ENCODE measurements at places on chromosomes 3 and 15.

DNA sequence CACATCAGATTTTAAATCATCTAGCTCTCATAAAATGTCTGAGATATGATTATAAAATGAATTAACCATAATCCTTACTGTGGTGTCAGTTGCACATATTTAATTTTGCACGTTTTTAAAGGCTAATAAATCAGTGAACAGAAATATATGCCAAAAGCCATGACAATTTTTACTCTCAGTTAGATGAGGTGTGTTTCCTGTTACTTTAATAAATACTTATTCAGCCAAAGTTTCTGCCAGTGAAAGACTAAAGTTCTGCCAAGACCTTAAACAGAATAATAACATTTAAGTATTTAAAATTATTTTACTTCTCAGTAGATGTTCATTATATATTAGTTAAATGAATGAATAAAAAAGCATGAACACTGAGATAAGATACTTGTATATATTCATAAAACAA lies 1150.1 kb downstream of the NAALADL2 start:
- no peak for DNase-seq

DNA sequence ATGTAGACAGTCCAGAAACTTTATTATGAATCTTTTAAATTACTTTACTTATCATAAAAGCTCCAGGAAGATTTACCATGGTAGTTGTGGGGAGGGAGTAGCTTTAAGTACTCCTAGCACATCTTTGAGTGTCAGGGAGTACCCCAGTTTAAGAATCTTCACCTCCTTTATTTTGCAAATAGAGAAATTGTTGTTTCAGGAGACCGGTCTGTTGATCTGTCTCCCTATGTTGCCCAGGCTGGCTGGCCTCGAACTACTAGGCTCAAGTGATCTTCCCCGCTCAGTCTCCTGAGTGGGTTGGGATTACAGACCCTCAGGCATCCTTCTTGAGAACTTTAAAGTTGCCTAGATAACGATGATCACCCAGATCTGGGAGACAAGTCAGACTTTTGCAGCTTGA lies 11.1 kb downstream of the FXR1 start:
- DNase-seq: no peak

DNA sequence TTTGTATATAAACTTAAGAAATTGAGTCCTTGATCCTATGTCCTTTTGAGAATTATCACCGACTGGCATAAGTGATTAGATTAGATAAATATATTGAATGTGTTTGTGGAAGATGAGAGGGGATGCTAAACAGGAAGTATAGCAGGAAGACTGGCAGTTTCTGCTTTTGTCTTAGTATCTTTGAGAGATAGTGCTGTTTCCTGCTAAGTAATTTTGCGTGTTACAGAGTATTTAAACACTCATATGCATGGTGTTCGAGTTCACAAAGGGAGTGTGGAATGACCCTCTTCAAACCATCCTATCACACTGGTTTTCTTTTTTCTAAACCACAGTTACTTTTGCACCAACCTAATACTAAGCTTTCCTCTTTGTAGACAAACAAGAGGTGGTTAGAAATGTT lies 106.0 kb downstream of the KLHL25 start:
- no peak for DNase-seq

GRCh38 chr3:143315766-143316165 lies 196.2 kb downstream of the CHST2 start:
- no peak for DNase-seq
